ENCODE measurements at places on chromosomes 3 and 15.

DNA sequence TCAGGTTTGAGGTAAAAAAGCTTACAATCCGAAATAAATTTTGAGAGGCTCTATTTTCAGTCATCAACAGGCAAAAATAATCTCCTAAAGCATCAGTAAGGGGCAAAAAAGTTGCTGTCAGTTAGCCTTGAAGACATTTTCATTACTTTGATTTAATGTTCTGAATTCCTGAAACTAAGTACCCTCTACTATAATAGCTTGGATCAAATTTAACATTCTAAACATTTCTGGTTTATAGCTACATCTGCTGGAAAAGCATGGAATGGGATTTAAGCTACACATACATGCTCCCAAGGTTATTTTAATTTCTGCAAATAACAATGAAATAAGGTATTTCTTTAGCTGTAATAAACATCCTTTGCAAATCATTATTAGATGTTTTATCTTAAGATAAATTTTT is 245.4 kb downstream of the ULK4 start:
- DNase-seq, result no peak

GRCh38 chr3:126287536-126288241 is 69.5 kb downstream of the KLF15 start:
- no peak for DNase-seq

- no peak for DNase-seq
Measured at GRCh38 chr15:55255714-55256113, 33.9 kb downstream of the RAB27A start.

- peak; percentile 35 for DNase-seq
Measured at GRCh38 chr3:50642382-50642781, 25.4 kb downstream of the MAPKAPK3 start.

- DNase-seq, result no peak
Measured at GRCh38 chr3:160695915-160696327, 19.0 kb downstream of the ARL14 start.

DNA sequence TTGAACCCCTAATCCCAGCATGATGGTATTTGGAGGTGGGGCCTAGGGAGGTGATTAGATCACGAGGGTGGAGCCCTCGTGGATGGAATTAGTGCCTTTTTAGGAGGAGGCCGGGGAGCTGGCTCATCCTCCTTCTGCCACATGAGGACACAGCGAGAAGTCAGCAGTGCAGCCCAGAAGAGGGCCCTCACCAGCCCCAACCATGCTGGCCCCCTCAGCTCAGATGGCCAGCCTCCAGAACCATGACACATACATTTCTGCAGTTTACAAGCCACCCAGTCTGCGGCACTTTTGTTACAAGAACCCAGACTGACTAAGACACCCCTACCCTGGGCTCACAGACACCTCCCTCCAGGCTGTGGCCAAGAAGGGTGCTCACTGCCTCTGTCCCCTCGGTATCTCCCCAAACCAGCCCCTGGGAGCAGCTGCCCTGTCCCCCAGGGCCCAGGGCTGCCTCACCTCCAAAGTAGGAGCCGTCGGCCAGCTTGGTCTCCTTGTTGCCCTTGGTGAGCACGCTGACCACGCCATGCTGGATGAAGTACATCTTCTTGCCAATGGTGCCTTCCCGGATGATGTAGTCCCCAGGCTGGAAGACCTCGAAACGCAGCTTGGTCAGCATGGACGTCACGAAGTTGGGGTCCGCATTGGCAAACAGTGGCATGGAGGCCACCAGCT is 44.1 kb downstream of the HCN4 start:
- DNase-seq, result no peak

GRCh38 chr3:172024679-172025078 is 14.7 kb upstream of the FNDC3B start:
- DNase-seq, result no peak

DNA sequence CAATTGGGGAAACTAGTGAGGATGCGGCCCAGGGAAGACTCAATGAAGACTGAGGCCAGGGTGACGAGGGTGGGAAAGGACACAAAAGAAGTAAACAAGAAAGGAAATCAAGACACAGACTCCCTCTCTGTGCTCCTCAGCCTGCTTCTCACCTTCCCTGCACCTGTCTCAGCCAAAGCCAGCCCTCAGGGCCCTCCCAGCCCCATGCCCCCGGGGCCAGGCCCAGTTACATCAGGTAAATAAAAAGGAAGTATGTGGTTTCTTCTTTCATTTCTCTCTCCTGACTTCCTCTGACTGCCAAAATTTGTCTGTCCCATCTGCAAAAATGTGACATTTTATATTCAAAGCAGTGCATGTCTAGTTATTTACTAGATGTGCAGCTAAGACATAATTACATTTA is 328.0 kb downstream of the UACA start:
- DNase-seq, result no peak

GRCh38 chr3:38528457-38528856 is 32.3 kb downstream of the EXOG start:
- DNase-seq, result no peak

DNA sequence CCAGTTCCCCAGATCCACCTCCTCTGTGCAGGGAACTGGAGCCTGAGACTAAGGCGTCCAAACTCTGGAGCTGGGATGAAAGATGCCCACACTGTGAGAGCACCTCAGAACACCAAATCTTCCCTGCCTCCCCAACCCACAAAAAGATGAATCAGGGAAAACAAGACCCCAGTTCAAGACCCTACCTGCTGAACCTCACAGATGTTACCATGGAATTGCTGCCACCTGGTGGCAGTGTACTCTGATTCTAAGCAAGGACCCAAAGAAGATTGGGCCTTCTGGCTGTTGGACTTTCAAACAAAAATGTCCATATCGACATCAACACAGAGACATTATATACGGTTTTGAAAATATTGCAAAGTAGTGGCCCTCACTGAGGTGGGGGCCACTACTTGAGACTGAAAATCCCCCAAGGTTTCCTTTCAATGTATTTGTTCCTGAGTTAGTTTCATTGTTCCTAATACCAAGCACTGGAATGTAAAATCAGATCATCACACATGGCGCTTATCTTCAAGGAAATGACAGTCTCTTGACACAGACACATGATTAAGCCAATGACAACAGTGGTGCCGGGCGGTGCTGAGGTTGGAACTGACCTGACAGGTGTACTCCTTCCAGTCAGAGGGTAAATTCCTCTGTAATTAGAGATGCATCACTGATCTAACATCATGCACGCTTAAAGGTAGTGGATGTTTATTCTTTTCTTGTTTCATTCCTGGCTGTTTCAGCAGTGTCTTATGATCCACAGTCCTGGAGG is 67.6 kb downstream of the SLC6A11 start:
- DNase-seq, result peak; percentile 6

DNA sequence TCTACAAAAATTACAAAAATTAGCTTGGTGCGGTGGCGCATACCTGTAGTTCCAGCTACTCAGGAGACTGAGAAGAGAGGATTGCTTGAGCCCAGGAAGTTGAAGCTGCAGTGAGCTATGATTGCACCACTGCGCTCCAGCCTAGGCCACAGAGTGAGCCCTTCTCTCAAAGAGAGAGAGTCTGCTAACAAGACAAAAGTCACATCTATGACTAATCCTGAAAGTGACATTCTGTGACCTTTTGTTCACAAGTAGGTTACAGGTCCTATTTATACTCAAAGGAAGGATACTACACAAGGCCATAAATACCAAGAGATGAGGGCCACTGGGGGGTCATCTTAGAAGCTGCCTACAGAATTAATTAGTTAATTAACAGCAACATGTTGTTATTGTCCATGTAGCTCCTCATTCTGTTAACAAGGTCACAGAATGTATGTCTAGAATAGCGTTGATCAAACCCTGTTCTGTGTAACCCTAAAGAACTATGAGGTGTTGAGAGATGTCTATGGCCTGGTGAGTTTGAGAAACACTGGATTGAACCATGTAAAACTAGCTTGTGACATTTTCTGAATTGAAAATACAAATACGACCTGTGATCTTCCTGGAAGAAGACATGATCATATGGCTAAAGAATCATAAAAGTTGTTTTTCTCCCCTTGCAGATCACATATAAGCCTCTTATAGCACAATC is 97.0 kb downstream of the SAMMSON start:
- peak; percentile 18 for DNase-seq

GRCh38 chr3:42067326-42067725 is 23.8 kb upstream of the TRAK1 start:
- no peak for DNase-seq

DNA sequence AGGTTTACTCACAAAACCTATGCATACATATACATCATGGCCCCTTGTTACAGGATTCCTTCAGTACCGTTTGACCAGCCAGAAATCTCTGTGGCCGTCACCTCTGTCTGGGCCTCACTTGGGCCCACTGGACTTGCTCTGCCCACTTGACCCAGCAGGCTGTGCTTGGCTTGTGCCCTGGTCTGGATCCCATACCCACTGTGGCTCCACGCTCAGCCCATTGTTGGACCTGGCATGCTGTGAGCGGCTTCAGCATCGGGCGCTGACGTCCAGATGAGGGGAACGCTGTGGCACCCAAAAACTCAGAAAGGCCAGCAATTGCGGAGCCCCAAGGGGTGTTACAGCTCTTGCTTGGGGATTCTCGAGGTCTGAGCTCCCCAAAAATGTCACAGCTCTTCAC is 733.6 kb downstream of the PLOD2 start:
- DNase-seq, result no peak

DNA sequence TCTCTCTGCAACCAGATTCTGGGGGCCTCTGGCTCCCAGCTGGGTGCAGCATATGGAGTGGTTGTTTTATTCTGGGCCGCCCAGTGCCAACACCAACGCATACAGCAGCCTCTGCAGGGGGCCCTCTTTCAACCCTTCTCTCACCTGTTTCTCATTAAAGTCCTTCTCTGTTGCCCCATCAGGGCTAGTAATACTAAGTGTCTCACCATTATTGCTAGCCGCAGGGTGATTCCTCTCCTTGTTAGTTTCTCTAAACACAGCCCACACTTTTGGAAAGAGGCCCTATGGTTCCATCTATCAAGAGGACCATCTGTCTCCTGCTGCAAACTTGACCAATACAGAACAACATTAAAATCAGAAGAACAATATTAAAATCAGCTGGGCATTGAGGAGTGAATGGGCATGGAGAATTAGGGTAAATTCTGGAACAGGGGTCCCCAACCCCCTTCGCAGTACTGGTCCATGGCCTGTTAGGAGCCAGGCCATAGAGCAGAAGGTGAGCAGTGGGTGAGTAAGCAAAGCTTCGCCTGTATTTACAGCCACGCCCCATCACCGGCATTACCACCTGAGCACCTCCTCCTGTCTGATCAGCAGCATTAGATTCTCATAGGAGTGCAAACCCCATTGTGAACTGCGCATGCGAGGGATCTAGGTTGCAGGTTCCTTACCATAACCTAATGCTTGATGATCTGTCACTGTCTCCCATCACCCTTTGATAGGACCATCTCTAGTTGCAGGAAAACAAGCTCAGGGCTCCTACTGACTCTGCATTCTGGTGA is 36.5 kb downstream of the ALS2CL start:
- DNase-seq, result no peak

DNA sequence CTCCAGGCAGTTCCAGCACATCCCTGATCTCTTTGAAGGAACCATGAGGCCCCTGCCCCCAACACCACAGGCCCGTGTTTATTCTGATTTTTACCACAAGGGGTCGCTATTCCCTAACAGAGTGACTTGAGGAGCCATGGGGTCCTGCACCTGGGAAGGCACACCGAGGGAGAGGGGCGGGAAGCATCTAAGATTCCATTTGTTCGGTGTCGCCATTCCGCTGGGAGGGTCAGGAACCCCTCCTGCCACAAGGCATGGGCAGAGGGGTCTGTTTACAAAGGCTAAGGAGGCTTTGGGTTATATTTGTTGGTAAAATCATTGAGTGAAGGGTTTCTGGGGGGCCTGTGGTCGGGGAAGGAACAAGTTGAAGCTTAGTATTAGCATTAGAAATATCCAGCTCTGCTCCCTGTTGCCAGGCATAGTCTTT is 77.1 kb downstream of the WDR76 start:
- peak; percentile 77 for DNase-seq

DNA sequence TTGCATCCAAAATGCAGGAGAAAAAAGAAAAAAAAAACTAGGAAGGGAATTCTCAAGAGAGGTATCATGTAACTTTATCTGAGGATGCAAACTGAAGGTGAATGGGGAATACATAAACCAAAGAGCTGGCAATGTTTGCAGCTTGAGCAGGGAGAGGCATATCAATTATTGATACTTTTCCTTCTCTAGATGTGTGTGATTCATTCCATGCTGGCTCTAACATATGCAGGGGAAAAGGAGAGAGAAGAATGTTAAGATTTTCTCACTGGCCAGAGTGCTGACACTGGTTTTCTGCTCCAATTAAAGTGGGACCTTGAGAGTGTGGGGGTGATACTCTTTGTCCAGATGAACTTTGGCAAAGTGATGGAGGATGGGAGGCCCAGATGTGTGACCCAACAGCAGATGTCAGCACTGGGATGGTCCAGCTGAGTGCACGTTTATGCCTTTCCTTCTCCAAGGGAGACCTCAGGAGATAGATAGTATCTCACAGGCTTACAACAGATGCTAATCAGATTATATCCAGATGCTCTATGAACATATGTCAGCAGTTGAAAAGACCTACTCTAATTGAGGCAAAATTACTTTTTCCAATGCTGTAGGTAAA is 50.0 kb upstream of the PSMD6 start:
- DNase-seq, result no peak

- DNase-seq, result no peak
Measured at GRCh38 chr15:26374806-26375205, 398.1 kb downstream of the GABRB3 start.

- DNase-seq, result no peak
Measured at GRCh38 chr15:67832897-67833709, 6.7 kb downstream of the RNU6-1 start.

DNA sequence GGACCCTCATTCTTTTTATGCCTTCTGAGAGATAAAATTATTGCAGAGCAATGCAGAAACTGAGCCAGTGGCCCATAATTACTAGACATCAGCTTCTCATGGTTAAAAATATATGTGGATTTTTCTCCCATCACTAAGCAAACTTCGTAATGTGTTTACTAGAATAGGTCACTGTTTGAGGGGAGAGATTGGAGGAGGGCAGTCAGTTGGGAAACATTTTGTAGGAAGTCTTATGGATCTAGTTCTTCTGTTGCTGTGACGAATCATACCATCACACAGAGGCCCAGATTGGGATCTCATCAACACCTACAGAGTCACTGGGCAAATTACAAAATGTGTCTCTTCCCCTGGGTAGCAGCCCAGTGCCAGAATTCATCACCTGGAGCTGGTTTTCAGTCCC is 81.4 kb downstream of the PDE8A start:
- no peak for DNase-seq

- no peak for DNase-seq
Measured at GRCh38 chr15:33768670-33769190, 199.6 kb upstream of the CHRM5 start.

GRCh38 chr15:73368301-73369136 is at the start of gene HCN4:
TSS of gene HCN4 (minus strand) at chr15:73368958. CDS start at chr15:73368270, 688 bp downstream.
- no peak for DNase-seq

- DNase-seq, result no peak
Measured at GRCh38 chr15:84883466-84883865, 996 bp upstream of the SLC28A1 start.

GRCh38 chr3:81442758-81443456 is 318.5 kb downstream of the GBE1 start:
- no peak for DNase-seq

DNA sequence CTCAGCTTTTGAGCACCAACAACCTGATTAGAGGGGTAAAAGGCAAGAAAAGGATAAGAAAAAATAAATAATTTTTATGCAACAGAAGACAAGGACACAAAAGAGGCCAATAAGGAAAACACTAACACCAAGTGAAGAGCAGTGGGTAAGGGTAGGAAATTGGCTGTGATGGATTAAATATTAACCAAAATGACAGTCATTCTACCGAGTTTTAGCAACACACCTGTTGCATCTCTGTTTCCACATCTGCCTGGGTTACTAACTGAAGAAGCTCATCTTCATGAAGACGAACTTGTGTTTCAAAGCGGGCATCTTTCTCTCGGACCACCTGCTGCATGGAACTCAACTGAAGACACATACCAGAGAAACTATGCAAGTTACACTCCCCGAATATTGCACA is 30.1 kb downstream of the GOLGB1 start:
- no peak for DNase-seq
